ENCODE measurements at places on chromosomes 16 and 17.

- DNase-seq, result no peak
Measured at GRCh38 chr17:5410594-5411272, 8.7 kb downstream of the NUP88 start.

DNA sequence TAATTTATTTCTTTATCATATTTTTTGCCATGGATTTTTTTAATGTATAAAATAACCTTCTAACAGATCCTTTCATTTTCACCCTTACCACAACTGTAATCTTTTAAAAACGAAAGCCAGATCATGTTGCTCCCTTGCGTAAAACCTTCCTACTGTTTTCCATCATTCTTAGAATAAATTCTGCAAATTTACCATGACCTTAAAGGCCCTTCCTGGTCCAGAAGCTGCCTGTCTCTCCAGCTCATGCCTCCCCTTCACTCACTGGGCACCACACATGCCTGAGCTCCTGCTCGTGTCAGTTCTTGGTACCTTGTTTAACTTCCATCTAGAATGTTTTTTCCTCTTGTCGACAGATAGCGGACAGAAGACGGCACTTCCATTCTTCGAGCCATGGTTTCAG is 245.0 kb upstream of the CDH5 start:
- no peak for DNase-seq

DNA sequence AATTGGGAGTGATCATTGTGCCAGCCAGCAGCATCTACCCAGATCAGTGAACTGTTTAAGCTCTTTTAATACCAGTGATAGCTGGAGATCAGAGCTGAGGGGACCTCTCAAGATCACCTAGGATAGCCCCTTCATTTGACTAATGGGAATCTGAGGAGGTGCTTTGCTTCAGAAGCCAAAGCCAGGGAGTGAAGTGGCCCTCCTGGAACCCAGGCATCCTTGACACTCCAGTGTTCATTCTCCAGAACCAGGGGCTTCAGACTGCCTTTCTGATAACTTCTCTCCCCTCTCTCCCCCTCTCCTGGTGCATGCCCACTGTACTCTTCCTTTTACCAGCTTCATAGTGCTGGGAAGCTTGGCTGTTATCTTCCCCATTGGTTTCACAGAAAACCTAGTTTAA is 48.0 kb upstream of the SLC12A3 start:
- no peak for DNase-seq

- peak; percentile 48 for DNase-seq
Measured at GRCh38 chr17:79797492-79798298, 818 bp upstream of the CBX8 start.

DNA sequence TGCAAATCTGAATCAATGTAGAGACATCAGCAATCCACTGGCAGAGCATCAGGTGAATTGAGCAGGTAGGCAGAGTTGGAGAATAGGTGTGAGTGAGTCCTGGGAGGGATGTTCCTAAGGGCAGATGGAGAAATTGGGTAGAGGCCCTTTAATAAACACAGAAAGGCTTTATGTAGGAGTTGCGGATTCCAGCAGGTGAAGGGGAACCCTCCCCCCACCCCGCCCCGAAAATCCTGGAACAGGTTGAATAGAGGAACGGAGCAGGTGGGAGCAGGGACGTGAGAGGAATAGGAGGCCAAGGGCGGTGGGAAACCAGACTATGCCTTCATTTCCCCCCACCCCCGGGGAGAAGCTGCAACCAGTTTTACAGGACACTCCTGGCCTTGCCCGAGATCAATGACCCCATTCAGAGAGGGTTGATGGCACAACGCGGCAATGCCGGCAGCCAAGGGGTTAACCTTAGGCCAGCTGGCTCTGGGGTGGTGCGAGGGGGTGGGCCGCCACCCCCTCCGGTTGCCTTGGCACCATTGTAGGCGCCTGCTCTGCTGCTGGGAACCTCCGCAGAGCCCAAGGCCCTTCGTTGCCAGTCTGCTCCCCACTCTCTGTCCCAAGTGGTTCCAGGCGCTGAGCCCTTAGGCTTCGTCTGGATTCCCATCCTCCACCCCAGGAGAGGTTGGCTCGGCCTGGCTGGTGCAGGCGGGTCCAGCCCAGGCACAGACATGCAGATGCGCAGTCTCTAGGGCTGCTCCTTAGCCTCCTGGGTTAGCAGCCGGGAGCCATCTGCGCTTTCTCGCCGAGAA is 814 bp upstream of the RUNDC3A start:
- no peak for DNase-seq

DNA sequence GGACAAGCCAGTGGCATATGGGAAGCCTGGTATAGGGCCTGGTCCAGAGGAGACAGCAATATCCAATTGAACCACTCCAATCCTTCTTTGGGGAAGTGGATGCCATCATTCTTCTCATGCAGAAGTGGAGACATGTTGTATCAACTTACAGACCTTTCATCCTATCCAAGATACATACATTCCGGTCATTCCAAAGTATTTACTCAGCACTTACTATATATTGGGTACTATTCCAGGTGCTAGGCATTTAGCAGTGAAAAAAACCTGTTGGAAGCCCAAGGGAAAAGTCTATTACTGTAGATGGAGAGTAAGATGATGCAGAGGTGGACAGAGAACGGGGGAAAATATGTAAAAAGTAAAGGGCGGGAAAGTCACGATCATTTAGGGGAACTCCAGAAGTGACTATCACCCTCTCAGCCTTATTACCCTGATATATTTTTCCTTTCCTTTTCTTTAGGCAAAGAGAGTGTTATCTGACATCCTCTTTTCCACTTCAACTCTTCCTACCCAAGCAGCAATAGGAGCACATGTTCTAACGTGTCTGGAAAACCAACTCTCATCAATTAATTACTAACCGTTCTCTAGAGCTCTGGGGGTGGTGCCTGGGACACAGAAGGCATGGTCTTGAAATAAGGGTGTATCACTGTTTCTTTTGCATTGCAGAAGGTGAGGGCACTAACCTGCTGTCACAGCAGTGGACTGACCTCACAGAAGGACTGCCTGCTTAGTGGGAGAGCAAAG is 210.1 kb upstream of the MAF start:
- no peak for DNase-seq

GRCh38 chr17:40224718-40225550 is 5.8 kb downstream of the WIPF2 start:
- no peak for DNase-seq

- no peak for DNase-seq
Measured at GRCh38 chr16:74601126-74601871, 5.6 kb downstream of the GLG1 start.

- no peak for DNase-seq
Measured at GRCh38 chr17:73717690-73718089, 73.4 kb upstream of the SDK2 start.

GRCh38 chr16:67936880-67937605 is 393 bp upstream of the PSMB10 start:
- DNase-seq, result peak; percentile 93

DNA sequence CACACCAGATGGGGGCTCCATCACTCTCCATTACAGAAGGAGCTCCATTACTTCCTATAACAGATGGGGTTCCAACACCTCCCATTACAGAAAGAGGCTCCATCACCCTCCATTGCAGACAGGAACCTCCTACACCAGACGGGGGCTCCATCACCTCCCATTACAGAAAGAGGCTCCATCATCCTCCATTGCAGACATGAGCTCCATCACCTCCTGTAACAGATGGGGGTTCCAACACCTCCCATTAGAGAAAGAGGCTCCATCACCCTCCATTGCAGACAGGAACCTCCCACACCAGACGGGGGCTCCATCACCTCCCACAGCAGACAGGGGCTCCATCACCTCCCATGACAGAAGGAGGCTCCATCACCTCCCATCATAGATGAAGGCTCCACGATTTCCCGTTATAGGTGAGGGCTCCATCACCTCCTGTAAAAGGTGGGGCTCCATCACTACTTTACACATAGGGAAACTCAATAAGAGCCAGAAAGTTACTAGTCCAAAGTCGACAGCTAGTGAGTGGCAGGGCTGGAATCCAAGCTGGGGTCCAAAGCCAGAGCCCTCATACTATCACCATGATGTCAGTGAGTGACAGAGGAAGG is 224.8 kb downstream of the RBFOX3 start:
- DNase-seq, result no peak

- no peak for DNase-seq
Measured at GRCh38 chr16:68365167-68365817, 54.5 kb downstream of the PRMT7 start.

GRCh38 chr17:40699371-40699770 is 4.2 kb downstream of the KRT24 start:
- no peak for DNase-seq

DNA sequence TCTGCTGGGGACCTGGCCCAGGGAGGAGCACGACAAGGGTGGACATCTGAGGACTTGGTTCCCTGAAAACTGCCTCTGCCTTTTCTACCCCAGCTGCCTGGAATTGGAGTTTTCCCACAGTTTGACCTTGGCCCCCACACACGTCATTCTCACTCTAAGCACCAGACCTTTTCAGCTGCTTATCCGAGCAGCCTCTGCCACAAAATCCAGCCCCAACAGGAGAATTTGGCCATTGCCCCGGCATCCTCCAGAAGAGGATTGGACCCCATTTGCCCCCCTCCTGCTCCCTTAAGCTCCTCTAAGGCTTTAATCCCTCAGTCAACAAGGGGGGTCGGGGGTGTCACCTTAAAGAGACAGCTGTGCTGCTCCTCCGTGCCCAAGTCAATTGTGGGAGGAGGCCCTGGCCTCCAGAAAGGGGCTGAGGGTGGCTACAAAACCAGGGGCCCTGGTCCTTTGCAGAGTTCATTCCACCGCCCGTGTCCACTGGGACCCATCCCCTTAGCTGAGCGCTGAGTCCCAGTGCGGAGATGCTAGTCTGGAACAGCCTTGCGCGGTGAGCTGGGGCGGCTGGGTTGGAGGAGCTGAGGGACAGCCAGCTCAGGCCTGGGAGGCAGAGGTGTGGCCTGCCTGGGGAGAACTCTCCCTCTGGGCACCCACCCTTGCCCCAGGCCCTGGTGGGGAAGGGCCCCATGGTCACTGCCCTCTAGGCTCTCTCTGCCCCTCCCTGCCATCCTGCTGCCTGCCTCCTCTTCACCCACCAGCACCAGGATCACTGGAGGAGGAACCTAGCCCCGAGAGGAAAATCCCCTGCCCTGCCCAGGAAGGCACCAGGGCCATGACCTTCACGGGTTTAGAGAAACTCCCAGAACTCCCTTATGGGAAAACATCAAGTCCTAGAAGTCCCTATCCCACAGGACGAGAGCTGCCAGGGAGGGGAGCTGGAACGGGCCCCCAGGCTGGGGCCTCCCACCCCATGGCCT is 18.8 kb downstream of the TTYH2 start:
- DNase-seq, result no peak

- no peak for DNase-seq
Measured at GRCh38 chr17:12398441-12399051, 267.1 kb upstream of the MYOCD start.

DNA sequence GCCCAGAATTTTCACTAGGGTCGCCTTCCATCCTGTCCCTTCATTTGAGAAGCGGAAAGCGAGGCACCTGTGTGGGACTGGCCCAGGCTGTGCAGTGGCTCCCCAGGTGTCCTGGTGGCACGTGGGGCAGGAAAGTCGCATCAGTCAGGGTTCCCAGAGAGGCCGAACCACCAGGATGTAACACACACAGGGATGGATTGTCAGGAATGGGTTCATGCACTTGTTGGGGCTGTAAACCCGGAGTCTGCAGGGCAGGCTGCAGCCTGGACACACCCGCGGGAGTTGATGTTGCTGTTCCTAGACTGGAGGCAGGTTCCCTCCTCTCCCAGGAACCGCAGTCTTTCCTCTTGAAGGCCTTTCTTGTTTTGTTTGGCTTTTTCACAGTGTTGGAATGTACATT is 30.7 kb upstream of the RPTOR start:
- DNase-seq, result no peak

DNA sequence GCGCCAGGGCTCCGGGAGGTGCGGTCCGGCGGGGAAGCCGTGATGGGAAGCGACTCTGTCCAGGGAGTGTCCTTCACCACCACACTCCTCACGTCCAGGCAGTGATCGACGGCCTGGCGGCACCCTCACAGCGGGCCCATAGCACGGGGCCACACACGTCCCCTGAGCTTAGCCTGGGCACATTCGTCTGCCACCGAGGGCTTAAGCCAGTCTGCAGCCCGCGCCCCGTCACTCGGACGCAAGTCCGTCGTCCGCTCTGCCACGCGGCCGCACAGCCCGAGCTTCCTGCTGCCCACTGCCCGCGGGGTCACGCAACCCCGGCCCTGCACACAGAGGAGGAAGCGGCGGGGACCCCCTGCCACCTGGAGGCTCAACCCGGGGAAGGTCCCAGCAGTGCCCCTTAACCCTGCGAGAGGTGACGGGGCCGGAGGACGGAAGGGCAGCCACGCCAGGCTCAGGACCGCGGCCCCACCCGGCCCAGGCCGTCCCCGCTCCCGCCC is 3.0 kb upstream of the TBX2 start:
- no peak for DNase-seq

GRCh38 chr16:84237994-84238750 is 1.6 kb downstream of the KCNG4 start:
- DNase-seq, result no peak

DNA sequence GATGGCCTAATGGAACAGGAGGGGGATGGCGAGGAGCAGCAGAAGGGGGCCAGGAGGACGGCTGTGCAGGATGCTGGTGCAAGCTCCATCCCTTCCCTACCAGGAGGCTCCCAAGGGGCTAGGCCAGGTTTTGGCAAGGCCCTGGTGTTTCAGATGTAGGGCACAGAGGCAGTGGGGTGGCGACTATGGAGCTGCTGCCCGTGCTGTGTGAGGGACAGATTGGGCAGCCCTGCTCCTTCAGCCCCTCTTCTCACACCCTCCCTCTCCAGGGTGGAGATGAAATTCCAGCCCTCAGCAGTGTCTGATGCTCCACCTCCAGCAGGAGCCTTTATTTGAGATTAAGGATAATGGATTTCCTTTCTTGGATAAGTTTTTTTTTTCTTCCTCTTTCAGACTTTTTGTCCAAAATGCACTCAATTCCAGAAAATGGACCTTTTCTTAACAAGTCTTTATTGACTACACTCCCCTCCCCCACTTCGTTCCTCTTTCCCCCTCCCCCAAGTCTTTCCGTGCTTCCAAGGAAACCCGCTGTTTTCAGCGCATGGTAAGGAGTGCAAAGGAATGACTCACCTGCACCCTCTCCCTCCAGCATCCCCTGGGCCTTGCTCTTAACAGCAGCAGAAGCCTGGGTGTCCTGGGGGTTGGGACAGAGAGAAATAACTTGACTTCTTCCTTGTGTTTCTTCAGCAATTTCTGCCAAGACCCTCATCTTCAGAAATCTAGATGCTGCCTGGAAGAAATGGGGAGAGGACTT is 95.2 kb downstream of the CCDC182 start:
- DNase-seq, result no peak
